ENCODE measurements at places on chromosomes 3 and 15.

GRCh38 chr3:183317886-183318865, 65.1 kb downstream of the B3GNT5 start:
- DNase-seq: no peak

GRCh38 chr3:23152989-23153388, 50.1 kb upstream of the UBE2E2 start:
- DNase-seq: no peak

- peak; percentile 93 for DNase-seq
These were observed 42.8 kb upstream of the RNU6-1 start for GRCh38 chr15:67882487-67883233.

DNA sequence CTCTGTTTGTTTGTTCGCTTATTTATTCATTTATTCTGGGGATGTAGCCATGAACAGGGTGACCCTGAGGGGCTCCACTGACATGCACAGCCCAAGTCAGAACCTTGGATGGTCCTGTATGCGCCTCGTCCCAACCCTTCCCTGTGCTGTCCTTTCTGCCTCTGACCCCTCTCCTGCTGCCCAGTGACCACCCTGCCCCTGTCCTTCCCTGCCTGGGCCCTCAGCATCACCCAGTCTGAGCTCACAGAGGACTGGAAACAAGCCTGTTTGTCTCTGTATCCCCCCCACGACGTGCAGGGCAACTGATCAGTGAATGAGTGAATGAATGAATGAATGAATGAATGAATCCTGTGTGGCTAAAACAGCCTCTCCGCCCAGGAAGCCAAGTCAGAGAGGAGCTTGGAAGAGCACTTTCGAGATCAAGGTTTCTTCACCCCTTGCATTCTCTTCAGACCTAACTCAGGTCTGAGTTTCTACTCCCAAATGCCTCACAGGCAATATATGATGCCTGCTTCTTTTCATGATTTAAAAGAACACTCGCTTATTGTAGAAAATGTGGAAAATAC, 157.7 kb downstream of the SMAD6 start:
- DNase-seq: no peak

GRCh38 chr3:100454677-100455076, 37.7 kb upstream of the TMEM45A start:
- DNase-seq: no peak

DNA sequence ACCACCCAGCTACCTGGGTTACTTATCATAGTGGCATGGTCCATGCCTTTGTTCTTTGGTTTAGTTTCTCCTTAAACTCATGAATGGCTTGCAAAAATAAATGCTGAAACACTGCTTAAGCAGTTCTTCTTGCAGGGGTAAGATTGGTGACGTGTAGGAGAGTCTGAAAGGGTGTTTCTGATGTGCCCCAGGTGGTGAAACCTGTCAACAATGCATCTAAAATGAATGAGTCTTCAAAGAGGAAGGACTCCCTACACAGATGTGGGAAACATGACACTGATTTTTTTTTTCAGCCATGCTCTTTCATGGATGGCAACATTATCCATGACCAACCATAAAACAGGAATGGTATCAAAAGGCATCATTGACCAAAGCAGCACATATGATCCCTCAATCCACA, 72.0 kb downstream of the KCNH8 start:
- DNase-seq: no peak

- DNase-seq: peak; percentile 58
These were observed 141.0 kb upstream of the MYRIP start for GRCh38 chr3:39668420-39668819.

GRCh38 chr15:71336671-71337070, 221.4 kb downstream of the THSD4 start:
- no peak for DNase-seq

DNA sequence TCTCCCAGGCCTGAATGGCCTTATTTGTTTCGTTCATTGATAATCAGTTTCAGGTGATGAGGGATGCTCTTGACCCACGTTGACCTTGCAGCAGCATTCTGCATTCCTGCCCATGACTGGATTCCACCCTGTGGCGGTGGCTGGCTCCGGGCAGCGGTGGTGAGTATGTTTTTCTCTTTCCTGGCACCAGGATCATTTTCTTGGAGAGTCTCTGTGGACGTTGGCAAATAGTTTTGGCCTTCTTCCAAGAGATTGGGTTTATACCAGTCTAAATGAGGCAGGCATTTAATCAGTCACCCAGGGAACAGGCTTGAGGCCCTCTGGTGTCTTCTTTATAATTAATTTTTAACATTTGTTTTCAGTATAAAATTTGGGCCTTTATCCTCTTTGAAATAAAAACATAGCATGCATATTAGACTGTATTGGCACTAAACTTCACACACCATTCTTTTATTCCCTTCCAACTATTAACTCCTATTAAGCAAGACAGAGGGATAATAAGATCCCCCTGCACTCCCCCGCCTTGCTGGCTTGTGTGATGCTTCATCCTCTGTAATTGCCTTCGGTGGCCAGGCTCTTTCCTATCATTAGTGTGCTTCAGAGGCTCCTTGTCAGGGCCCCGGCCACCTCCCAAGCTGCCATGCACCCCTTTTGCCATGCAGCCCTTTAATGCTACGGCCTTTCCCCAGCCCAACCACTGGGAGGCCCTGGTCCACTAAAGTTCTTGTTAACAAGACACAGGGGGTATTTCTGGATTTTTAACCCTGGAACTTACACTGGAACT, 176.2 kb upstream of the TOPAZ1 start:
- no peak for DNase-seq

GRCh38 chr3:156919818-156920217, 93.7 kb downstream of the LEKR1 start:
- DNase-seq: no peak
